ENCODE measurements at places on chromosomes 11 and 22. TPM values are rescaled to one million over a fixed set of nuclear protein-coding genes. Genes with fewer than 3 reads are reported as not detected.

The ANO9 gene
- 28.2 TPM for total RNA-seq

DNA sequence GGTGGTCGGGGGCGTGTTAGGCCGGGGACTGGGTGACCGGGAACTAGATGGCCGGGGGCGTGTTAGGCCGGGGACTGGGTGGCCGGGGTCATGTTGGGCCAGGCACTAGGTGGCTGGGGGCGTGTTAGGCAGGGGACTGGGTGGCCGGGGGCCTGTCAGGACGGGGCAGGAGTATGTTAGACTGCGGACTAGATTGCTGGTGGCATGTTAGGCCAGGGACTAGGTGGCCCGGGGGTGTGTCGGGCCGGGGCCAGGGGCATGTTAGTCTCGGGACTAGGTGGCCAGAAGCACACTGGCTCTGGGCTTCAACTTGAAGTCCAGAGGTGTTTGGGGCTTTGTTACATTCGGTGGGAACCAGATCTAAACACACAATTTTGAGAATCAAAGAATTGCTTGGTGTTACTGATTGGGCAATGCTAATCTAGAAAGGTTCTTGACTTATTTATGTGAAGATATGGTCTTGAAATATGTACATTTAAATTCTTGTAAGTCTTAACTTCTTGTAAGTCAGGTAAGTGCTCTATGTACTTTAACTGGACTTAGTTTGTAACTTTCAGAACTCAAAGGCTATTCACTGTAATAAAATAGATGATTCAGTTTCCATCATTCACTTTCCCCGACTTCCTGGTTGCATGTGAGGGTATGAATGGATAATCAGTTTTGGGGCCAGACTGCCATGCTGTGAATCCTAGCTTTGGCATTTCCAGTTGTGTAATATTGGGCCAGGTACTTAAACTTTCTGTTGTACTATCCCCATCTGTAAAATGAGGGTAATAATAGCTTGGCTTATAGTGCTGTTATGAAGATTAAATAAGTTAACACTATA, 1.1 kb downstream of the EXT2 start:
- DNase-seq: peak; percentile 10

GRCh38 chr11:86934582-86934900, 20.7 kb downstream of the FZD4 start:
- no peak for DNase-seq

- no peak for DNase-seq
Observed at GRCh38 chr11:85098996-85099395, 528.1 kb downstream of the DLG2 start.

The ATF4 gene
- 518 TPM for total RNA-seq

GRCh38 chr22:28231441-28231840, 312.4 kb upstream of the PITPNB start:
- no peak for DNase-seq

DNA sequence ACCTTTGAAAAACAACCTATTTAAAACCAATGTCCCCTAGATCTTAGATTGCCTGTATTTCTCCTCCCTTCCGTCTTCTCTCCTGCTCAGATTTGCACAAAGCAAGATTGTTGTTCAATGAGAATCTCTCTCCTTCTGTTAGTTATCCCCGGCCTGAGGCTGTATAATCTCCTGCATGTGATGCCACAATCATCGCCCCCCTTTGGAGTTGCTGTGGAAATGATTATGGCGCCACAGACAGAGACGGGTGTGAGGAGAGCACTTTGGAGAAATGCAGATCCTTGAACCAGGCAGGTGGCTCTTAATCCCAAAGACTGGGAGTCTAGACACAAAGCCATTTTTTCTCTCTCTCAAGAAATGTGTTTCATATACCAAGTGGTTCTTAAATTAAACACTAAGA, 941.3 kb downstream of the OPCML start:
- no peak for DNase-seq

DNA sequence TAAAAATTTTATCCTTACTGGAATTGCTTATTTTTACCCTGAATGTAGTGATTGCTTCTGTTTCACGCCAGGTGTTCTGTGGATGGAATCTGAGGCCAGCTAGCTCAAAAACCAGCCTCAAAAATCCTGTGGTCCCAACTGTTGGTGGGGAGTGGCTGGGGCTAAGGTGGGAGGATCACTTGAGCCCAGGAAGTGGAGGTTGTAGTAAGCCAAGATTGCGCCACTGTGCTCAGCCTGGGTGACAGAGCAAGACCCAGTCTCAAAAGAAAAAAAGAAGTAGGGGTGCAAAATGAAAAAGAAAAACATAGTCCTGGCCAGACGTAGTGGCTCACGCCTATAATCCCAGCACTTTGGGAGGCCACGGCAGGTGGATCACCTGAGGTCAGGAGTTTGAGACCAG, 27.0 kb upstream of the SLC5A1 start:
- DNase-seq: no peak

The RBM7 gene
- 52.6 TPM for total RNA-seq

The TP53AIP1 gene
- total RNA-seq: not detected

DNA sequence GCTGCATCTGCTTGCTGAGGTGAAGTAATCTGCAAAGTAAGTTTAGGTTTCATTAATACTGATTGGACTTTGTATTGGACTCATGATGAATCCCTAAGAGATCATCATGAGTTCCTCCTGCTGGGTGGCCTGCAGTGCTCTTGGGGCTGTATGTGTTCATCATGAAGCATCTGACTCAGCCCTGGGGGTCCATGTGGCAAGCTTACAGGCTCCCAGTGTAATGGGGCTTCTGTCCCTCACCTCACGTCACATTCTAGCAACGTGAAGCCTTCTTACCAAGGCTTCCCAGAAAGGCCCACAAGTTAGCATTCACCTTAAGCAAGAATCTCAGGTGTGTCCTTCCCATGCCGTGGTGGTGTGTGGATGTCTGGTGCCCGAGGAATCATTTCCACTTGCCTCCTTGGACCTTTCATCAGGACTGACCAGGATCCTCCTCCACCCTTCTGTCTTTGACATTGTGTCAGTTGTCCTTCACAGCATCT, 23.7 kb downstream of the CRKL start:
- DNase-seq: no peak

GRCh38 chr11:57935402-57936049, 88.2 kb upstream of the OR9Q1 start:
- no peak for DNase-seq

The FGF3 gene
- not detected for total RNA-seq

The CD248 gene
- total RNA-seq: 16.3 TPM

The MIOX gene
- total RNA-seq: 0.29 TPM

The FOLR2 gene
- total RNA-seq: not detected

DNA sequence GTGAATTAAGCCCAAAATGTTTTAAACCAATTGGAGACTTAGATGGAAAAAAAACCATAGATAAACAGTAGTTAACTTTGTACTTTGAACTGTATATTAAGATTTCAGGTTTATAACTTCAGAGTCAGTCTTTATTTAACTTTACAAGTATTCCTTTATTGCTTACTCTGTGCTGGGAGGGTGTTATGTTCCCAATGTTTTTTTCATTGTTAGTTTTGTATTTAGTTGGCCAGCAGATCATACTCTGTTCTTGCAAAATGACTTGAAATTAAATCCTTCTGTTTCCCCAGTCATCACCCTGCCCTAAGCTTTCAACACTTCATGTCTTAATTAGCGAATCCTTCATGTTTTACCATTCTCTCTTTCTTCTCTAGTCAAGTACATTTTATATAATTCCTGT, 25.3 kb downstream of the SIK2 start:
- DNase-seq: no peak

- DNase-seq: no peak
Observed at GRCh38 chr22:36288571-36289405, 35.9 kb downstream of the APOL1 start.

- DNase-seq: no peak
Observed at GRCh38 chr11:72209101-72209500, 7.5 kb upstream of the FOLR2 start.

- no peak for DNase-seq
Observed at GRCh38 chr11:80155412-80156017, 714.7 kb upstream of the TENM4 start.

The MS4A3 gene
- total RNA-seq: not detected

The P4HA3 gene
- total RNA-seq: not detected

DNA sequence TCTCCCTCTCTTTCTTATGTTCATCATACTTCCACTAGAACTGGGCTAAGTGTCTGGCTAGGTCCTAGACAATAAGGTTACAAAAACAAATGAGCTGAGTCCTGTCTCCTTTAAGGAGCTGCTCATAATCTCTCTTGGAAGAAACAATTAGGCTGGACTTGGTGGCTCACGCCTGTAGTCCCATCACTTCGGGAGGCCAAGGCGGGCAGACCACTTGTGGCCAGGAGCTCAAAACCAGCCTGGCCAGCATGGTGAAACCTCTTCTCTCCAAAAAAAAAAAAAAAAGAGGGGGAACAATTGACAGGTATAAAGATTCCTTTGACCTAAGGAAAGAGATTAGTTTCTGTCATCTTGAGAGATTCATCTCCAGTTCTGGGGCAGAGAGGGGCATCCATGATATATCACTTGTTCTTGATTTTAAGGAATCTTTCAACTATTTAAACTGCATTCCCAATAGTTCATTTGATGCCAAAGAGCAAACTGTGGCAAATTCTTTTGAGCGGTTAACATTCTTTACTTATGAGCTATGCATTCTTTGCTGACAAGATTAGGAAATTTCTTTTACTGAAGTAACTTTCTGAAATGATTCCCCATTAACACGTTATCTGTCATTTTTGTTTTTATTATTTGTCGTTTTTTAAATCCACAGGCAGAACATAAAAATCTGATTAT, 125.5 kb downstream of the C11orf87 start:
- no peak for DNase-seq

DNA sequence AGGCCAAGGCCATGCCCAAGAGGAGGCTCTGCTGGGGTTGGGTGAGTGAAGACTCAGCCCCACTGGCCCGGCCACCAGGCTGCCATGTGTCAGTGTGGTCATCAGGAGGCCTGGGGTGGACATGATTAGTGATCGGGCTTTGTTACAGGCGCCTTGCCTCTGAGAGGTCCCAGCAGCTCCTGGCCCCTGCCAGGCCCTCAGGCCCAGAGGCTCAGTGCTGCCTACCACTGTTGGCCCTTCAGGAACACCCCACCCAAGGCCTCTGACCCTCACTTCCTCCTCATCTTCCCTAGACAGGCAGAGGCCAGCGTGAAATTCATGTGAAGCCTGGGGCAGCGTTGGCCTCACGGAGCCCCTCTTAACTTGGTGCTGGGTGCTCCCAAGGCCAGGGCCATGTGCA, 2.2 kb downstream of the MRPL23 start:
- no peak for DNase-seq

- no peak for DNase-seq
Observed at GRCh38 chr11:83778596-83778995, 492.4 kb upstream of the CCDC90B start.

- no peak for DNase-seq
Observed at GRCh38 chr11:47986742-47987141, 6.4 kb downstream of the PTPRJ start.

DNA sequence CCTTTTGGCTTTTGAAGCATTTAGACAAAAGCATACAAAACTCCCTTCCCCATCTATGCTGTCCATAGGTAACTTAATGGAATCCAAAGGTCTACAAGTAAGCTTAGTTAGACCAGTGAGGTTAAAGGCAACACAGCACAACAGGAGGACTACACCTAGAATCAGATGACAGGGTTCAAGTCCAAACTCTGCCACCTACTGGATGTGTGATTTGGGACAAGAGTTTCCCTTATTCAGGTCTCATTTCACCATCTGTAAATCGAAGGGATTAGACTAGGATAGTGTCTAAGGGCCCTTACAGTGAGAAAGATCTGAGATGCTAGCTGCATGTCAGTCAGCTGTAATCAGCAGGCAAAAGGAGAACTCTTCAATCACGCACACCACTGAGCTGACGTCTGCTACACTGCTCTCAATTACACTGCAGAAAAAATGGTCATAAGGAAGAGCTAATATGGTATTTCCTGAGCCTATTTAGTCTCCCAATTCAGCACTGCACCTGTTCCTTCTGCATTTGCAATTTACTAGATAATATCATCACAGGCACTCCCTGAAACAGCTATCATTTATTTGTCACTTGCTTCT, 82.2 kb downstream of the SERGEF start:
- no peak for DNase-seq

- DNase-seq: no peak
Observed at GRCh38 chr11:125952559-125952958, 6.7 kb downstream of the VSIG10L2 start.

The SLC22A8 gene
- total RNA-seq: not detected

GRCh38 chr11:128501632-128502549, 85.5 kb downstream of the ETS1 start:
- DNase-seq: no peak

The APOBEC3B gene
- total RNA-seq: 5.1 TPM

GRCh38 chr11:111909378-111909777, 2.2 kb downstream of the CRYAB start:
- no peak for DNase-seq

GRCh38 chr11:120079750-120080610, 57.9 kb downstream of the TRIM29 start:
- peak; percentile 50 for DNase-seq

The HTR3A gene
- not detected for total RNA-seq

GRCh38 chr11:1055109-1055703, 18.7 kb upstream of the MUC6 start:
- no peak for DNase-seq

- no peak for DNase-seq
Observed at GRCh38 chr11:106271086-106271485, 193.6 kb downstream of the AASDHPPT start.

DNA sequence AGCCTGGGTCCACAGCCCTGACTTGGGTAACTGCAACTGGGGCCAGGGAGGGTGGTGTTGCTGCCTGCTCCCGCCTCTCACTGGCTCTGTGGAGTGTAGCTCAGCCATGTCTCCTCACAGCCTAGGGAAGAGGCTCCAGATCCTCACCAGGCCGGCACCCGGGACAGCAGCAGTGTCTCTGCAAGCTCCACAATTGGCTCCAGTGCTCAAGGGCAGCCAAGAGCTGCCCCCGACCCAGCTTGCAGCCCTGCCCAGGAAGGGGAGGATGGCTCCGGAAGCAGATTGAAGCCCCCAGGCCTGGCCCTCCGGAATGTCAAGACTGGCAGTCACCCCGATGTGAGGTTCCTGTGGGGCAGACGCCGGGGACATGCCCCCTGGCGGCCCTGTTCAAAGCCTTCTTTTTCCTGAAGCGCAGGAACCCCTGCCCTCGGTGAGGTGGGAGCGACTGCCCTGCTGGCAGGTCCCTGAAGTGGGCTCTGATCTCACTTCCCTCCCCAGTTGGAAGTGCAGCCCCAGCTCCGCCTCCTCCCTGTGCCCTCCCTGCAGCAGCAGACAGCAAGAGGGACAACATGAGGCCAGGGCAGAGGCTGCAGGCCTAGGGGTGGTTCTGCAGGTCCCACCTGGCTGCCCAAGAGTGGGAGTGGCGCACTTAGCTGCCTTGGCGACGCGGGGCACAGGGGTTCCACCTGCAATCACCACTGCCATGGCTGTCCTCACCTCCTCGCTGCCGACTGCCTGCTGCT, 816.2 kb upstream of the LUZP2 start:
- DNase-seq: no peak

GRCh38 chr11:76795936-76796441, 12.8 kb downstream of the TSKU start:
- no peak for DNase-seq

DNA sequence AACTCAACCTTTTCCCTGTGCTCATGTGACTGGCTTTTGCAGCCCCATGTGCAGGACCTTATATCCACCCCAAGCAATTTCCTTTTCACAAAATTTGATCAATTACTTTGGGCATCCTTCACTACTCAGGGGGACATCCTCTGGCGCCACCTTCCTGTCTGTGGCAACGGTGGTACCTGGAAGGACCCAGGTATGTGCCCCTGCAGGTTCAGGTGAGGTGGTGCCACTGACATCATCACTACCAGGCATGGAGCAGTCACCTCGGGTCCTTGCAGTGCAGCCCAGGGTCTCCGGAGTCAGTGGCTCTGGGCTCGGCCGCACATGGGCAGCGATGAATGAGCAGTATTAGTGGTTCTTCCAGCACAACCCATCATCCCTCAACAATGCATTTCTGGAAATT, 37.7 kb upstream of the B3GAT1 start:
- peak; percentile 9 for DNase-seq
